Activated CD4-positive, alpha-beta T cell treated with anti-CD3 and anti-CD28 coated beads, Interleukin-2, amount 10 ng/mL, durations not matched to agents 24 days and 14 days (primary cell): ENCODE measurements at places on chromosomes 5 and 9. TPM values are rescaled to one million over a fixed set of nuclear protein-coding genes. Genes with fewer than 3 reads are reported as not detected.

NME5 gene
- not detected in 2 replicates for total RNA-seq

DNA sequence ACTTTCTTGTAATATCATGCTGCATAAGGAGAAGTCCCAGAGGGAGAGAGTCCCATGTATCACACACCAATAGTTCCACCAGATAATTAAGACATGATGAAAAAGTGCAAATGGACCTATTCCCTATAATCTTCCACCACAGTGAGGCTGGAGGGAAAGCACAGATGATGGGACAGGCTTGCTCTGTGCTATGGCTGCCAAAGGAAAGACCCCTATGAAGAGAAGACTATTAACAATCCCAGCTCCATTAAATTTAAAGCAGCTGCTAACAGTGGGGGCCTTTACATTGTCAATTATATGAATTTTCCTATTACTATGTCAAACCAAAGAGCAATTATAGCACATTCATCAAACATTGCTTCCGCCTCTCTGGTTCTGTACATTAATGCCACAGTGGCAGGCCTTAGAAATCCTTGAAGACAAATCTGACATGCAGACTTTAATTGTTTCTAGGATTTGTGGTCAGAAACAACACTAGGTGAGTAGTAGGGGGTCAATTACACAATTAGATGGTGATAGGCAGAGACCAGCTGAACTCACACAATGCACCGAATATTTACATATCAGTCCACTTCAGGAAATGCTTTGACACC is 551.3 kb downstream of the TLE1 start:
- DNase-seq, result no peak

GRCh38 chr9:131997779-131998178 is 81.9 kb downstream of the MED27 start:
- DNase-seq, result no peak

DNA sequence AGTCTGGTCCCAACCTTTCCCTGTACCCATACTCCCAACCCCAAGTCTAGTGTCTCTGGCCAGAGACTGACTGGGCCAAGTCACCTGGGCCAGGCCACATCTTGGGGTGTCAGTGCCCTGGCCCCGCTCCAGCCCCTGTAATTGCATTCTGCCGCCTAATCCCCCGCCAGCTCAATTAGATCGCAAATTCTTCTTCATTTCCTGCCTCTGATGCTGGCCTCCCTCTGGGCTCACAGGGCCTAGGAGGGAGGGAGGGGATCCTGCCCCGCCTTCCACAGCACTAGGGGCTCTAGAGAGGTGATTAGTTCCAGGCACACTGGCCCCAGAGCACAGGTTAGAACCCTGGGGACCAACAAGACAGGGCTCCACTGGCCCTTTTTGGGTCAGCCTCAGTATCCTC is 5.5 kb downstream of the CXXC5 start:
- DNase-seq, result no peak

- DNase-seq, result no peak
Measured at GRCh38 chr5:116305899-116306298, 221.1 kb downstream of the COMMD10 start.
